ENCODE measurements at places on chromosomes 1 and 21. TPM values are rescaled to one million over a fixed set of nuclear protein-coding genes. Genes with fewer than 3 reads are reported as not detected.
A peak's percentile ranks its signal among the peaks of the same experiment; 100 is the strongest.

GRCh38 chr1:110011527-110012041, 22.8 kb upstream of the STRIP1 start:
- peak; percentile 69 for DNase-seq

GRCh38 chr1:29851691-29852090, 615.4 kb downstream of the PTPRU start:
- DNase-seq = no peak

Gene FALEC
- 2.2 TPM for total RNA-seq

GRCh38 chr1:19405195-19405760, 80.1 kb downstream of the CAPZB start:
- peak; percentile 35 for DNase-seq

DNA sequence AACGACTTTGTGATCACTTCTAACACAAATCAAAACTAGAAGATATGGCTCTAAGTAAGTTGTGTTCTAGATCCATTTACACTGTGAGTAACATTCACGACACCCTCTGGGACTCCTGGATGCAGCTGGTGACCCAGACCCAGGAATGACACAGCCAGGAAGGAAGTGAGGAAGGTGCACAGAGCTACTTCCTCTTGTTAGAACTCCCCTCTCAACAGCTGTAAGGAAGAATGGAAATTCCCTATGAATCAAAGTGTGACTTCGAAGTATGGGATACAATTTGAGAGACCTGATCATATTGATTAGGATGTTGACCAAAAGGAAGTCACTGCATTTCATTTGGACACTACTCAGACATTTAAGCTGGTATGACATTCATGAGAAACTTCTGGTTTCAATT, 185.3 kb downstream of the NRIP1 start:
- DNase-seq = no peak

Gene SLC41A1
- 18.0 TPM for total RNA-seq

DNA sequence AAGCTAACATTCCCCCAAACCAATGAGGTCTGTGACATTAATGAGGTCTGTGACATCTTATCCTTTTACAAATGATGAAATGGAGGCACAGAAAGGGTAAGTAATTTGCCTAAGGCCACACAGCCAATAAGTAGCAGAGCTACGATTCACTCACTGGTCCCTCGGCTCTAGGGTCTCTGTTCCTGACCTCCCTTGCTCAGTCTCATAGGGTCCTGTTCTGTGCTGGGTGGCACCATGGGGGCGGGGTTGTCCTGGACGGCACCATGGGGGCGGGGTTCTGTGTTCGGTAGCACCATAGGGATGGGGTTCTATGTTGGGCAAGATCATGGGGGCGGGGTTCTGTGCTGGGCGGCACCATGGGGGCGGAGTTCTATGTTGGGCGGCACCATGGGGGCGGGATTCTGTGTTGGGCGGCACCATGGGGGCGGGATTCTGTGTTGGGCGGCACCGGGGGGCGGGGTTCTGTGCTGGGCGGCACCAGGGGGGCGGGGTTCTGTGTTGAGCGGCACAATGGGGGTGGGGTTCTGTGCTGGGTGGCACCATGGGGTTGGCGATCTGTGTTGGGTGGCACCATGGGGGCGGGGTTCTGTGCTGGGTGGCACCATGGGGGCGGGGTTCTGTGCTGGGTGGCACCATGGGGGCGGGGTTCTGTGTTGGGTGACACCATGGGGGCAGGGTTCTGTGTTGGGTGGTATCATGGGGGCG, 55.6 kb downstream of the CLSTN1 start:
- DNase-seq = no peak

GRCh38 chr21:38897532-38898421, 92.0 kb downstream of the ETS2 start:
- no peak for DNase-seq

GRCh38 chr21:41432562-41433460, 6.8 kb downstream of the MX1 start:
- no peak for DNase-seq

Gene DUSP23
- total RNA-seq = 12.2 TPM

- DNase-seq = peak; percentile 55
Observed at GRCh38 chr1:210250665-210250997, 18.0 kb downstream of the SERTAD4 start.

GRCh38 chr21:15256996-15257395, 192.2 kb upstream of the NRIP1 start:
- DNase-seq = no peak

DNA sequence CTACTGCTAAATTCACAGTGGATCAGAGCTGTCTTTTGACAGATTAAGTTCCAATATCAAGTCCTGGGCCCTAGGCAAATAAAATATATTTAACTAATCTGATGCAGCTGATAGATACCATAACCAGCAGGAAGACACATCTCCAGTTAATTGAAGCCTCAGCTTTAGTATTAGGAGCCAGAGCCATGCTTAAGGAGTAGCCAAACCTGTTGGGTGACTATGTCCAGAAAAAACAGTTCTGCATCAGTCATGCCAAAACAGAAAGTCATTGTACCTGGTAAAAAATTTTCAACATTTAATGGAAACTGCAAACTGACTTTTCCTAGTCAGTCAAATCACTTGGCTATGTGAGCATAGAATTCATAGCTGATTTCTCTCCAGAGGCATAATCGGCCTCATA, 200.5 kb upstream of the RUNX1 start:
- no peak for DNase-seq

- no peak for DNase-seq
Observed at GRCh38 chr1:223551610-223552009, 113.9 kb downstream of the CAPN8 start.

- no peak for DNase-seq
Observed at GRCh38 chr1:219185486-219186117, 11.9 kb downstream of the LYPLAL1 start.

Gene S100A14
- not detected for total RNA-seq

DNA sequence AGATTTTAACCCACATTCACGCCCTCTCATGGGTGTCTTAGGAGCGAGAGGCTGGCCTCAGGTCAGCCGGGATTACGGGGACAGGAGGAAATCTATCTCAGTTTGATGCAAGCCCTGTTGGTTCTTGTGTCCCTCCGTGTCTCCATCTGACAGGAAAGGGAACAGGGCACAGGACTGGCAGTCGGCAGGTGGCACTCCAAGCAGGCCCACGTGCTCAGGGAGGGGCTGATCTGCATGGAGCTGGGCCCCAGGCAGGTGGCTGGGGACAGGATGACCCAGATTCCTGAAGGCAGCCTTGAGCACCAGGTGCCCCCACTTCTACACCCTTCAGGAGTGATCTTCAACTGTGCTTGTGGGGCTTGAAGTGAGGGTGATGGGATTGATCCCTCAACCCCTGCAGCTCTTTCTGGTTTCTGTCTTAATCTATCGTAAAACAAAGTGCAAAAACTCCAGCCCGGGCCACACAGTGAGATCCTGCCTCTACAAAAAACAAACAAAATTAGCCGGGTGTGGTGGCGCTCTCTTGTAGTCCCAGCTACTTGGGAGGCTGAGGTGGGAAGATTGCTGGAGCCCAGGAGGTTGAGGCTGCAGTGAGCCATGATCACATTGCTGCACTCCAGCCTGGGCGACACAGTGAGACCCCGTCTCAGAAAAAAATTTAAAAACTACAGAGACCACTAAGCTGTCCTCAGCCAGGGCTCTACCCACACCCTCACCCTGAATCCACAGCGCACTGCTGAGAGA, 8.3 kb downstream of the PLEKHG5 start:
- DNase-seq = peak; percentile 95

DNA sequence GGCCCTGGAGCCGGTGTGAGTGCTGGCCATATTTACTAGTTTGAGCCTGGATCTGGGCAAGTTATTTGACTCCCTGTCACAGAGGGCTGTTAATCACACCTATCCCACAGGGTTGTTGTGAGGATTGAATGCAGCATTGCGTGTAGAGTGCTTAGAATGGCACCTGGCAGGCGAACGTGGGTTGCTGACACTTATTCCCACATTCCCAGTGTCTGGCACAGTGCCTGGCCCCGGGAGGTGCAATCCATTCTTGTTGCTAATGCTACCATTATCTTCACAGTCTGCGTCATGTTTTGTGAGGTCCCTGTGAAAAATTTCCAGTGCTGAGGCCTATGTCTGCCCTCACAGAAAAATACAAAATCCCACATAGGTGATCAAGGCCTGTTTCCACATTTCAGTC, 66.1 kb downstream of the CD2 start:
- DNase-seq = no peak

Gene LRRC41
- 50.8 TPM for total RNA-seq

- no peak for DNase-seq
Observed at GRCh38 chr1:70990469-70991253, 57.0 kb downstream of the PTGER3 start.

Gene KIRREL1
- total RNA-seq = 21.5 TPM

GRCh38 chr1:60133000-60133673, 59.6 kb upstream of the C1orf87 start:
- no peak for DNase-seq

All from cerebellum (tissue), 4 donors.